SK-N-DZ (cell line): ENCODE measurements at places on chromosomes 4 and X.
A peak's percentile ranks its signal among the peaks of the same experiment; 100 is the strongest.

DNA sequence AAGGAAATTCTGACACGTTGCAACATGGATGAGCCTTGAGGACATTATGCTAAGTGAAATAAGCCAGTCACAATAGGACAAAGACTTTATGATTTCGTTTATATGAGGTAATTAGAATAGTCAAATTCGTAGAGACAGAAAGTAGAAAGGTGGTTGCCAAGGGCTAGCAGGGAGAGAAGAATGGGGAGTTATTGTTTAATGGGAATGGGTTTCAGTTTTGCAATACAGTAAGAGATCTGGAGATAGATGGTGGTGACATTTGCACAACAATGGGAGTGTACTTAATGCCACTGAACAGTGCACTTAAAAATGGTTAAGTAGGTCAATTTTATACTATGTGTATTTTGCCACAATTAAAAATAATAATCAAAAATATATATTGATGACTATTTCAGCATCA is 43.4 kb upstream of the TMEM154 start:
- no peak for DNase-seq

- peak; percentile 90 for DNase-seq
Observed at GRCh38 chrX:48003758-48004457, at the start of gene ZNF182. TSS of gene ZNF182 (minus strand) at chrX:48003989. CDS start at chrX:48002609, 1,380 bp downstream.

DNA sequence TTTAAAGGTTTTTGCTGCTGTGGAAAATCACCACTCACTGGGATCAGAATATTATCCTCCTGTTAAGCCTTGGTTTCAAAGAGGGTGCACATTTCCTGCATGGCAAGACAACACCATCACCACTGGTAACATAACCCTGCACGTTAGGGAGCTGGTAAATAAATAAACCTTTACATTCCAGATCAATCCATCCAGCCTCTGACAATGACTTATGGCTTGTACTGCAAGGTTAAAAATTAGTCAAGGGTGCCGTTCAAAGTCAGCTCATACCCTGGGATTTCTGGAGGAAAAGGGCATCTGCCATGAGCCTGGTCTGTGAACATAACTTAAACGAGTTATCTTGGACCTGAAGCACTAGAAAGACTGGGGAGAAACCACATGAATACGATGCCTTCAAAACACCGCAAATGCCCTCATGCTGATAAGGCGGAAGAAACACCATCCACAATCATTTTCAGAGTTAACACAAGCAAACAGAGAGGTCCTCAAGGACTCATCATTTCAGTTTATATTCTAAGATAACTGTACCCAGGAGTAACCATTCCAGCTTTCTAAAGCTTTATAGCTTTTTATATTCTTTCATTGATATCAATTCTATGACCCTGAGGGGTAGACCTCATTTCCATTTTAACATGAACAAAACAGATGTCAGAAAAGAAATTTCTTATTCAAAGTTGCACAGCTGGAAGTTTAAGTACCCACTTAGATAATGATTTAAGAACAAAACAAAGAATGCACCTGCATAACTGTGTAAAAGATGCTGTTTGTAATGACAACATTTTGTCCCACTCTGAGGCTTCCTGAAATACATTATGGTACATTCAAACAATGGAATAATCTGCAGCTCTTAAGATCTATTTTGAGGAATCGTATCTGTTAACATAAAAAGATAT is 103.1 kb downstream of the NPNT start:
- DNase-seq, result no peak

- DNase-seq, result no peak
Observed at GRCh38 chr4:111360906-111361305, 738.0 kb upstream of the PITX2 start.

DNA sequence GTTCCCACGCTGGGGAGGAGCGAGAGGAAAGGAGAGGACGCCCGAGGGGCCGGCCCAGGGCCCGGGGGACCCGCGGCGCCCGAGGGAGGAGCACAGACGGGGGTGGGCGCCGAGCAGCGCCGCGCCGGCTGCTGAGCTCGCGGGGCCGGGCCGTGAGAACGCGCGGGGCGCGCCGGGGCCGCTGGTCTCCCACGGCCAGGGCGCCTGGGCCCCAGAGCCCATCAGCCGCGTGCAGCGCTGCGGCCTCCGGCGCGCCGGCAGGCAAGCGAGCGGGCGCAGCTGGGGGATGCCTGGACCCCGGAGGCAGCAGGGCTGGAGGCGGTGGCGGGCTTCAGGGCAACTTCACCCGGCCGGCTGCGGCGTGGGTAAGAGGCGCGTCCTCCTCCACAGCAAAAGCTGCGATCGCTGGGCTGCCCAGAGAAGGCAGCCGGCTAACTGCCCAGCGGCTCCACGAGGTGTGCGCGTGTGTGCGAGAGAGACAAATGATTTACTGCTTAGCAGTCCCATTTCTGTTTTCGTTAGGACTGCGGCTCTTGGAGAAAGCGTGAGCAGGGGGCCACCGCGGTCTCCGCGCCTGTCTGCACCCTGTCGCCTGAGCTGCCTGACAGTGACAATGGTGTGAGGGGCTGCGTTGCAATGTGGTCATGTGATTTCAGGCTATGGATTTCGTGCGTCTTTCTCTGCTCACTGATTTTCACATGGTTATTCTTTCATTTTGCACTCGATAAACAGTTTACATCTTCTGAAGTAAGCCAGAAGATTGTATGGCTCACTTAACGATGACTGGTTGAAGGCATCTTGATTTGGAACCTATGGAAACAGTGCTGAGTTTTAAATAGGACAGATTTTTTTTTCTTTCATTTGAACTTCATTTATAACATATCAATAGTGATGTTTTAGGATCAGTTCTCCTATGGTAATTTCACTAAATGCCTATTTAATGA is 1.2 kb downstream of the GUCY1A1 start:
- DNase-seq, result peak; percentile 72

GRCh38 chr4:2231082-2231481 is 10.8 kb downstream of the HAUS3 start:
- no peak for DNase-seq
